ENCODE measurements at places on chromosomes 2 and 18. TPM values are rescaled to one million over a fixed set of nuclear protein-coding genes. Genes with fewer than 3 reads are reported as not detected.

GRCh38 chr2:226080334-226080733 lies 680.8 kb downstream of the NYAP2 start:
- H3K27me3 ChIP-seq, result no peaks in the 10 kb centered on the region
- no peak overlapping the region for H3K27ac ChIP-seq
- no peak for DNase-seq
- peaks cover 17% of the 10 kb centered on the region for H3K4me1 ChIP-seq

GRCh38 chr2:159168707-159169106 lies 117.8 kb downstream of the WDSUB1 start:
- no peaks in the 10 kb centered on the region for H3K27me3 ChIP-seq
- peaks cover 33% of the 10 kb centered on the region for H3K36me3 ChIP-seq
- no peak overlapping the region for H3K4me3 ChIP-seq
- DNase-seq, result no peak
- H3K4me1 ChIP-seq, result peaks cover 9% of the 10 kb centered on the region
- no peak overlapping the region for H3K27ac ChIP-seq

DNA sequence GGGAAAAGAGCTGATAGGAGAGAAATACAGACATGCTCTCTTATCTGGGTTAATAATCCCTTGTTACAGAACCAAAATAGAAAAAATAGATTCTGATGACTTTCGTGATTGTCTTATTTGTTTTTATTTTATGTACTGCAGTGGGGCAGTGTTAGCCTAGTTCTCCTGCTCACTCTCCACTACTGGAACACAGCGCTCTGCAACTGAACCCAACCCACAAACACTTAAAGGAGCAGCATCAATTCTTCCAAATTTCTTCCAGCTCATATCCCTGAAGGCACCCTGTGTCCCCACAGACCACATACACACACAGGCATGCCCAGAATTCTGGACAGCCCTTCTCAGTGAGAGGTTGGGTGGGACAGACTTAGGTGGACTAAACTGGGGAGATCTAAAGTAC lies 160.6 kb downstream of the SS18 start:
- no peak overlapping the region for H3K4me3 ChIP-seq
- H3K4me1 ChIP-seq, result no peaks in the 10 kb centered on the region
- no peak for DNase-seq
- no peak overlapping the region for H3K27ac ChIP-seq
- no peaks in the 10 kb centered on the region for H3K27me3 ChIP-seq

- no peaks in the 10 kb centered on the region for H3K36me3 ChIP-seq
- no peak overlapping the region for H3K27ac ChIP-seq
- no peak overlapping the region for H3K4me3 ChIP-seq
- peaks cover 11% of the 10 kb centered on the region for H3K4me1 ChIP-seq
Measured at GRCh38 chr18:39838831-39839230, 2116.2 kb upstream of the PIK3C3 start.

DNA sequence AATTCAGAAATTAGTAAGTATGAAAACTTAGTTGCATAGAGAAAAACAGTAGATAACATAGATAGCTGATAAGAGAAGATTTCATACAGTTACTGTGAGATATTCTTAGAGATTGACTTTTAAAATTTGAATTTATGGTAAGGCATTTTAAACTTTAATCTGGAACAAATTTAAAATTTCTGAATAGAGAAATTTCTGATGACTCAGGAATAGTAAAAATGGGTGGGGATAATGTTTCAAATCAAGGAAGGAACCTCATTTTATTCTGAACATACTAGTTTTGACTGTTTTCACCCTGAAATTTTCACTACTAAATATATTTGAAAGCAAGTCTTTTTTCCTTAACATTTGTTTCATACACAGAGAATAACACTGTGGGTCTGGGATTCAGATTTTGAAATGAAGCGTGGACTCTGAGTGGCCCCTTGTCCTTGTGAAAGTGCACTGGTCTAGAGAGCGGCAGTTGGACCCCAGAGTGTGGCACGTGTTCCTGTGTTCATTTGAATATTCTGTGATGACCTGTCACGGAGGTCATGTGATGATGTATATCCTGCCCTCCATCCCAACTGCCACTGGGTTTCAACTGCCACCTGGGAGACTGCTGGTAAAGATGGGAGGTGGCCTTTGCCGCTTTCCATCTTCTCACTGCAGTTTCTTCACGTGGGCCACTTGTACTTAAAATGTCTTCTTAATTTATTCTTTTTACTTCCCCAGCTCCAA lies 38.5 kb upstream of the RAB6D start:
- no peaks in the 10 kb centered on the region for H3K27me3 ChIP-seq
- no peaks in the 10 kb centered on the region for H3K4me1 ChIP-seq
- no peak overlapping the region for H3K27ac ChIP-seq
- no peaks in the 10 kb centered on the region for H3K36me3 ChIP-seq
- H3K4me3 ChIP-seq, result no peak overlapping the region
- DNase-seq, result no peak

GRCh38 chr2:235591921-235592320 lies 98.1 kb downstream of the AGAP1 start:
- H3K4me1 ChIP-seq, result peaks cover 3% of the 10 kb centered on the region
- no peak overlapping the region for H3K4me3 ChIP-seq
- no peak for DNase-seq
- no peaks in the 10 kb centered on the region for H3K36me3 ChIP-seq
- H3K27me3 ChIP-seq, result no peaks in the 10 kb centered on the region

GRCh38 chr2:10860081-10860813 lies 47.7 kb upstream of the PDIA6 start:
- no peak overlapping the region for H3K4me3 ChIP-seq
- H3K27me3 ChIP-seq, result no peaks in the 10 kb centered on the region
- DNase-seq, result no peak
- no peaks in the 10 kb centered on the region for H3K4me1 ChIP-seq
- no peak overlapping the region for H3K27ac ChIP-seq

DNA sequence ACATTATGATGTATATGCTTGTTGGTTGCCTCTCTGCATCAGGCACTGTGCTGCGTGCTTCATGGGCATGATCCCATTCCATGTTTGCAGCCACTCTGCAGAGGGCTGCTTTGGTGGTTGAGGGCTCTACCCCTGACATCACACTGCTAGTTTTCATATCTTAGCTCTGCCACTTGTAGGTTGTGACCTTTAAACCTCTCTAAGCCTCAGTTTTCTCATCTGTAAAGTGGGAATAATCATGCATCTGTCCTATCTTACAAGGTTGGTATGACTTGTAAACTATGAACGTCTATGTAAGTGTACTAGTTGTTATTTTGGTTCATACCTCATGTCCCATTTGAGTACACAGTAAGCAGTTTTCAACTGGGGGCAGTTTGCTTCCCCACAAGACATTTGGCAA lies 260.4 kb downstream of the PHLPP1 start:
- no peak overlapping the region for H3K27ac ChIP-seq
- H3K4me3 ChIP-seq, result no peak overlapping the region
- H3K27me3 ChIP-seq, result no peaks in the 10 kb centered on the region
- no peak for DNase-seq
- no peaks in the 10 kb centered on the region for H3K4me1 ChIP-seq

GRCh38 chr2:136057802-136058140 lies 60.2 kb downstream of the CXCR4 start:
- H3K27me3 ChIP-seq, result no peaks in the 10 kb centered on the region
- H3K27ac ChIP-seq, result no peak overlapping the region
- no peaks in the 10 kb centered on the region for H3K4me1 ChIP-seq
- no peaks in the 10 kb centered on the region for H3K36me3 ChIP-seq
- DNase-seq, result no peak

GRCh38 chr18:76357585-76358260 lies 137.3 kb downstream of the ZNF516 start:
- peaks cover 11% of the 10 kb centered on the region for H3K4me1 ChIP-seq
- H3K36me3 ChIP-seq, result no peaks in the 10 kb centered on the region
- H3K27me3 ChIP-seq, result no peaks in the 10 kb centered on the region
- no peak overlapping the region for H3K27ac ChIP-seq

GRCh38 chr2:235685024-235685721 lies 191.3 kb downstream of the AGAP1 start:
- H3K4me1 ChIP-seq, result peaks cover 19% of the 10 kb centered on the region
- H3K4me3 ChIP-seq, result no peak overlapping the region
- H3K27me3 ChIP-seq, result no peaks in the 10 kb centered on the region

- peak overlapping the region; percentile 56 for H3K4me3 ChIP-seq
- no peaks in the 10 kb centered on the region for H3K36me3 ChIP-seq
- H3K27ac ChIP-seq, result no peak overlapping the region
- no peak for DNase-seq
- H3K27me3 ChIP-seq, result no peaks in the 10 kb centered on the region
Measured at GRCh38 chr2:164621764-164622105, 453 bp upstream of the GRB14 start.

DNA sequence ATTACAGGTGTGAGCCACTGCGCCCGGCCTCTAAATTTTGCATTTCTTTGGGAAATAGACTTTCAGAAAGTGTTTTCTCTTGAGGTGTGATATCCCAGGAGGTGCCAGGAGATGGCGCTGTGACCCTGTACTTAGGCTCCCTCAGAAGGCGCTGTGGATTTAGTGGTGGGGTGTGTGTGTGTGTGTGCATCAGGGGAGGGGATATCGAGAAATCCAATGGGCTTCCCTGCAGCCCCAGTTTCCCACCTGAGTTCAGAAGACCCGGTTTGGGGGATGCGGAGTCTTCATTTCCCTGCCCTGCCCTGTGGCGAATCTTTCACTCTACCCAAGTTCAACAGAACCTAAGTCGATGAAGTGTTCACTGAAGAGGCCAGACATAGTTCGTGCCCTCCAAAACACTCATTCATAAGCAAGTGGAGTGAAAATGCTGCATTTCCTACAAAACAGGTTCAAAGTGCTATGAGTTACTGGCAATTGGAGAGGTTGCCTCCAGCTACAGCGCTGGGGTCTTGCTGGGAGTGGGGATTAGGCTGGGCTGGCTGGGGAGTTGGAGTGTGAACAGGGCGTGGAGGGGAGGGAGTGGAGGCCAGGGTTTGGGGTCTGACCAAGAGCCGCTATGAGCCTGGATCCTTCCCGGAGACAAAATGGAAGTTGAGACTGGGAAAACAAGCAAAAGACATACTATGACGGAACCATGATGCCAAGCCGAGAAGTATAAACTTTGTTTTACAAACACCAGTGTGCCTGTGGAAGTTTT lies 6.5 kb upstream of the WNT6 start:
- no peak overlapping the region for H3K4me3 ChIP-seq
- H3K36me3 ChIP-seq, result no peaks in the 10 kb centered on the region
- no peak overlapping the region for H3K27ac ChIP-seq
- H3K27me3 ChIP-seq, result no peaks in the 10 kb centered on the region
- DNase-seq, result no peak
- no peaks in the 10 kb centered on the region for H3K4me1 ChIP-seq

GRCh38 chr2:68512966-68513365 lies 45.6 kb downstream of the APLF start:
- no peaks in the 10 kb centered on the region for H3K36me3 ChIP-seq
- H3K27ac ChIP-seq, result no peak overlapping the region
- no peak for DNase-seq
- no peaks in the 10 kb centered on the region for H3K4me1 ChIP-seq
- H3K4me3 ChIP-seq, result no peak overlapping the region

DNA sequence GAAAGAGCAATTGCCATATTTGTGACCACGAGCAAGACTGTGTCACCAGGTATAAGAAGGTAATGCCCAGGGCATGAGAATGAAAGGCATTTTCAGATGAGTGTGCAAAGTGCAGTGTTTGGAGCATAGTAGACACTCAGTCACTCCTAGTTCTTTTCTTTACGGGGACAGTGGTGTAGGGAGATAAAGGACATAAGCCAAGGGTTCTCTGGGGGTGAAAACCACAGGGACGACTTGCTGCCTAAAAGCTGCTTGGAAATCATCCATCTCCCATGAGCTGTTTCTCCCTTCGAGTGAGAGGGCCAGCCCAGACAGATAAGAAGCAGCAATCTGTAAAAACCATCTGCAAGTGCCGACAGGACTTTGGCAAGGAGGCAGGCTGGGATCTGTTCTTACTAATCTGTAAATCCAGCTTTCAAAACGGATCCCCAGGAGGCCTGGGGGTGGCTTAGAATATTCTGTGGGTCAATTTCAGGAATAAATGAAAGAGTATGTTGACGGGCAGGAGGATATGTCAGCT lies 221.6 kb downstream of the LPIN1 start:
- H3K4me3 ChIP-seq, result no peak overlapping the region
- H3K27ac ChIP-seq, result no peak overlapping the region
- no peaks in the 10 kb centered on the region for H3K36me3 ChIP-seq
- DNase-seq, result no peak

GRCh38 chr2:148813603-148814065 lies 61.4 kb upstream of the KIF5C start:
- H3K27ac ChIP-seq, result no peak overlapping the region
- peaks cover 24% of the 10 kb centered on the region for H3K4me1 ChIP-seq
- no peaks in the 10 kb centered on the region for H3K36me3 ChIP-seq
- no peak overlapping the region for H3K4me3 ChIP-seq

DNA sequence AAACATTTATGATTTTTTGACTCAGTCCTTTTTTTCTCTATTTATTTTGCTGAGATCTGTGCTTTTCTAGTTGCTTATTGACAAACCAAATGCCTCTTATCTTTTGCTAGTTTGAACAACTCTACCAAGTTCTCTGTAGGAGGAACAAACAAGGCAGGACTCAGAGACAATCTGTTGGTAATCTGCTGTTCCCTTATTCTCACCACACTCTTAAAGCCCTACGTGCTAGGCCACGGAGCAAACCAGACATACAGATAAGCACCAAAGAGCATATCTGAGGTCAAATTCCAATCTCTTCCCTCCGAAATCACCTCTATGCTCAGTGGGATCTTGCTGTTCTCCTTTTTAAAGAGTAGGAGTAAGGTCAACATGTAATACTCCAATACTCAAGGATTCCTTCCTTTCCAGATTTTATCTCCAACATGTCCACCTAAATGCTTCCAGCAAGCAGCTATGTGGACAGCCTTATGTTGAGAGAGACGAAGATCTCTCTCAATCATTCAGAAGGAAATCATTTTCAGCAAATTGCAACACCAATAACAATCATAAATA lies 18.4 kb downstream of the FN1 start:
- H3K36me3 ChIP-seq, result no peaks in the 10 kb centered on the region
- H3K4me1 ChIP-seq, result no peaks in the 10 kb centered on the region
- no peak for DNase-seq

DNA sequence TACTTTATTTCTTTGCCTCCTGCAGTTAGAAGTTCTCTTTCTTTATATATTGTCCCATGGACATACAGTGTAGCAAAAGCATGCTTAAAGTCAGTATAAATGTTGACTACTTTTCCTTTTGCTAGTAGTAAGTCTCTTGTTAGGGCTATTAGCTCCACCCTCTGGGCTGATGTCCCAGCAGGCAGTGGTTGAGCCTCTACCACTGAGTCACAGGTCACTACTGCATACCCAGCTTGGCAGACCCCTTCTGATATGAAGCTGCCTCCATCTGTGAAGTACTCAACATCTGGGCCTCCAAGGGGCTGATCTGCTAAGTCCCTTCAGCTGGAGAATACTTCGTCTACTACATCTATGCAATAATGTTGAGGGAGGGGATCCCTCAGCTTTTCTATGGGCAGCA lies 61.0 kb upstream of the SLC35G4 start:
- H3K27ac ChIP-seq, result no peak overlapping the region
- no peak overlapping the region for H3K4me3 ChIP-seq
- H3K4me1 ChIP-seq, result no peaks in the 10 kb centered on the region
- no peak for DNase-seq
- H3K27me3 ChIP-seq, result no peaks in the 10 kb centered on the region
- H3K36me3 ChIP-seq, result no peaks in the 10 kb centered on the region

The FBXO48 gene
- 1.2 TPM for total RNA-seq

The LYPD6B gene
- total RNA-seq, result 10.1 TPM

The CDH19 gene
- 18.2 TPM for total RNA-seq

The NGEF gene
- 4.9 TPM for total RNA-seq

The ACSL3 gene
- total RNA-seq, result 60.4 TPM

The PPM1G gene
- 45.4 TPM for total RNA-seq

The STPG4 gene
- total RNA-seq, result 2.9 TPM
